HL-60 (cell line): ENCODE measurements at places on chromosomes 2 and 18.
A peak's percentile ranks its signal among the peaks of the same experiment; 100 is the strongest.

DNA sequence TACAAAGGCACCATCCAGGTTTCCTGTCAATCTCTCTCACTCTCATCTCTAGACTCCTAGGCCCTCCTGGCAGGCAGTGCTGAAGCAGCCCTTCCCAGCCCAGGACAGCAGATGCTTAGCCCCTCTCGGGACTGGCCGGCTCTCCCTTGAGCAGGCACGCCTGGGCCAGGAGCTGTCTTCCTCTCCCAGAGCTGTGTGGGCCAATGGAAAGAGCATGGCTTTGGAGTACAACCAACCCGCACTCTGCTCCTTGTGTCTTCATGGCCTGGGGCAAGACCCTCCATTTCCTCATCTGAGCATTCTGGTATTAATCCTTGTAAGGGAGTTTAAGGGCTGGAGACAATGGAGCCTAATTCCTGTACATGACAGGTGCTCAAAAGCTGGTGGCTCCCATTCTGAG, 97.2 kb downstream of the CAPN13 start:
- no peak for DNase-seq

- DNase-seq = no peak
These were observed 213.4 kb downstream of the CYP26B1 start for GRCh38 chr2:71934320-71934593.

GRCh38 chr2:233772153-233772552, 6.0 kb upstream of the MROH2A start:
- DNase-seq = no peak

DNA sequence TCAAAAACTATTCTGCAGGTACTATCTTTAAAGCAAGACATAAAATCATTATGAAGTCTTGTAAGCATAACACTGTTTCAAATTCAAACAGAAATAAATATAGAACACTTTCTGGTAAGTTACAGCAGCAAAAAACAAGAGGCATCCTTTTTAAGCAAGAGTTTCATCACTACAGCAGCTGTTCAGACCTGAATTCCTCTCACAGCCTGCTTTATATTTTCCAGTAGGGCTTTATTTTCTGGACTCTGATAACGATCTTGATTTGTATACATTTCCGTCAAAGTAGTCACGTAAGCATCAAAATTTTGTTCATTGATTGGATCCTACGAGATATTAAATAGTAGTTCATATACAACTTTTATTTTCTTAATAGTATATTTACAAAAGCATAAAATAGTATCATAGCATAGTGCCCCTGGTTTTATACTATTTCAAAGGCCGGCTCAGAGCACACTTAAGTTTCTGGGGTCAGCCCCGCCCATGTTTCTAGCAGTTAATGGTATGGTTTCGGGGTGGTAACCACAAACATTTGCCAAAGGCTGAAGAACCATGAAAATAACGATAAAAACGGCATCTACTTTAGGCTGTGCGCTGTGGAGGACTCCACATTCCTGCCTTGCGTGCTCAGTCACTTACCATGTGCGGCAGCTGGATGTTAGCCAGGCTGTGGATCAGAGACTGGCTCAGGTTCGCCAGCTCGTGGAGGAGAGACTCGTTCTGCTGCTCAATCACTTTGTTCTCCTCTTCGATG, 47.5 kb upstream of the PXDN start:
- DNase-seq = no peak

DNA sequence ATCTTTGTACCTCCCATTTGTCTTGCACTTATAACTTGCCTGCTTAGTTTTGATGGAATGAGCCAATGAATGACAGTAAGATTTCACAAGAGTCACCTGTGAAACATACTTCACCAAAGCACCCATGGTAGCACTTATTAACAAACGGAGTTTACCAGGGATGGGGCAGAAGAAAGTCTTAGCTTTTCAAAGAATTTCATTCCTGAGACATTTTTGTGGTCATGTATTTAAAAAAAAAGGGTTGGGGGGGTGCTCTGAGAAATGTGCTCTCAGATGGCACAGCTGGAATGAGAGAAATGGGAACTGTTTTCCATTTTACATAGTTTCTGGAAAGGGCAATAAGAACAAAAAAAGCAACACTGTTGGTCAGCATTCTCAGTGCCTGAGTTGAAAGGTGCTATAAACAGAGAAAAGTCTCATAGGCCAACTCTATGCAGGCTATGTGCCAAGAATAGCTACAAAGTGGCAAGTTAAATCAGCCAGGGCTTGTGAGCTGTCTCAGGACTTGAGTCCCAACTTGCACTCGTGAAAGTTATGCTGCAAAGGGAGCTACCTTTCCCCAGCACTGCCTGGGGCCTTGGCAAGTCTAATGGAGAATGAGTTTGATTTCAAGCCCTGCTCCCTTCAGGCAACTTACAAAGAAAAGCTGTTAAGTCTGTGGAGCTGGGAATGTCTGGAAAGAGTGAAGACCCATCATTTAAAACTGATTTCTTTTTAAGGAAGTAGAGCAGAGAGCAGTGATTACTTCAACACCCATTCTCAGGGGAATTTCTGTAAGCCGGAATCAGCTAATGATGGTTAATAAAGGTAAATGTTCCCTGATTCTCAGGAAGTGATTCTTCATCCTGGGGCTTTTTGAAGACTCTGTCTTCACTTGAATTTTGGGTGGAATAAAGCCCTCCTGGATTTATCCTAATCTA, 170.6 kb downstream of the SLC8A1 start:
- DNase-seq = no peak

GRCh38 chr18:75869162-75869561, 441.7 kb upstream of the SMIM21 start:
- no peak for DNase-seq

GRCh38 chr2:74925361-74925786, 33.1 kb upstream of the POLE4 start:
- DNase-seq = no peak

DNA sequence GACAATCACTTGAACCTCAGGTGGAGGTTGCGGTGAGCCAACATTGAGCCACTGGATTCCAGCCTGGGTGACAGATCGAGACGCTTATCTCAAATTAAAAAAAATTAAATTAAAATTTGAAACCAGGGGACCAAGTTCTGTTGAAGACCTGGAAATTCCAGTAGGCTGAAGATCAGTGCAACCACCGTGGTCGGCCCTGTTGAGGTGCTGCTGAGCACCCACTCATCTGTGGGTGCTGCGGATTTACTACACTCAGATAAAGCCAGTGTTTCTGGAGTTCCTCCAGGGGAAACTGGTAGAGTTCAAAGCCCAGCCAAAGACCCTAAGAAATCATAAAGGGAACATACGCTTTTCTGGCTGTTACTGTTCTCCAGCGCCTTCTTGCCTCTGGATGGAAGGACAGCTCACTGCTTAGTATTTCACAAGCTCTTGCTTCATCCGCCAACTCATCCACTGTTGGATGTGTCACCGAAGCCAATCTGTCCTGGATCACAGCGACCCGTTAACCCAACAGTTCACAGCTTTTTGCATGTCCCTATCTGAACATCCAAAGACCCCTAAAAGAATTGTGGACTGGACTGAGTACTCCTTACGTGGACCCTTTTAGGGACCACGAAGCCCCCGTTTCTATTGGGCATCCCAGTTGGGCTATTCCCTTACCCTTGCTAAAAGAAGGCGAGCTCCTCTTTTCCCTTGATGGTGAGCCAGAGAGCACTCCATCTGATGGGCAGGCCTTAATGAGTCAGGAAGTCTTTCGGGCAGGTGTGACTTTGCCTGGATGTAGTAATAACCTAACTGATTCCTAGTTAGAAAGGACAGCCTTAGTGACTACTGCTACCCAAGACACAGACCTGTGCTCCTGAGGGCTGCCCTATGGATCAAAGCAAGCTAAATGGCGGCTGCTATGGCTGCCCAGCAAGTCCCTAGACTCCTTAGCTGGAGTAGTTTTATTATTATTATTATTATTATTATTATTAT, 6.0 kb upstream of the ALPP start:
- DNase-seq = peak; percentile 53

- DNase-seq = no peak
These were observed 49.5 kb downstream of the ATIC start for GRCh38 chr2:215361211-215361875.
